Endothelial cell of umbilical vein (primary cell): ENCODE measurements at places on chromosomes 13 and 19. TPM values are rescaled to one million over a fixed set of nuclear protein-coding genes. Genes with fewer than 3 reads are reported as not detected.

Gene IGFL2
- not detected in 2 replicates for total RNA-seq

Gene ERICH6B
- not detected in 2 replicates for total RNA-seq

- DNase-seq: no peak
Observed at GRCh38 chr19:40990972-40991381, at the start of gene CYP2B6. Gene CYP2B6 (plus strand): TSS chr19:40991282. CDS start chr19:40991306, 24 bp downstream.

- DNase-seq: no peak
Observed at GRCh38 chr19:40154121-40154680, 37.0 kb upstream of the MAP3K10 start.

GRCh38 chr13:104372095-104372655 lies 1306.0 kb upstream of the SLC10A2 start:
- no peak for DNase-seq

GRCh38 chr13:56457535-56458190 lies 683.1 kb upstream of the PRR20A start:
- no peak for DNase-seq
